CD8-positive, alpha-beta T cell (primary cell): ENCODE measurements at places on chromosomes 3 and 15. TPM values are rescaled to one million over a fixed set of nuclear protein-coding genes. Genes with fewer than 3 reads are reported as not detected.

The TIGIT gene
- total RNA-seq, result 8.7 TPM

The ROPN1B gene
- total RNA-seq, result not detected

The FLNB gene
- total RNA-seq, result 52.1 TPM

The RAB6B gene
- 1.3 TPM for total RNA-seq

The TLE3 gene
- total RNA-seq, result 198 TPM

The CCDC191 gene
- total RNA-seq, result 2.9 TPM

The NRROS gene
- total RNA-seq, result 5.7 TPM

The MYO9A gene
- total RNA-seq, result 20.0 TPM

The SLC22A14 gene
- total RNA-seq, result not detected

The SOX14 gene
- total RNA-seq, result not detected

The SLC38A3 gene
- 7.2 TPM for total RNA-seq

The SV2B gene
- not detected for total RNA-seq

The SAXO2 gene
- 2.9 TPM for total RNA-seq

The DPPA4 gene
- 2.8 TPM for total RNA-seq

The P3H2 gene
- total RNA-seq, result not detected

The EFCAB12 gene
- 3.1 TPM for total RNA-seq

The STAC gene
- not detected for total RNA-seq

The FSTL1 gene
- total RNA-seq, result 0.22 TPM

The ATP13A3 gene
- 52.8 TPM for total RNA-seq

The RETNLB gene
- not detected for total RNA-seq

The LRRFIP2 gene
- 31.7 TPM for total RNA-seq

The ITIH3 gene
- not detected for total RNA-seq

The SMAD6 gene
- total RNA-seq, result 0.56 TPM

The PRKCD gene
- 20.7 TPM for total RNA-seq

The RNU5B-1 gene
- total RNA-seq, result 17.0 TPM
